ENCODE measurements at places on chromosomes 11 and 22.

DNA sequence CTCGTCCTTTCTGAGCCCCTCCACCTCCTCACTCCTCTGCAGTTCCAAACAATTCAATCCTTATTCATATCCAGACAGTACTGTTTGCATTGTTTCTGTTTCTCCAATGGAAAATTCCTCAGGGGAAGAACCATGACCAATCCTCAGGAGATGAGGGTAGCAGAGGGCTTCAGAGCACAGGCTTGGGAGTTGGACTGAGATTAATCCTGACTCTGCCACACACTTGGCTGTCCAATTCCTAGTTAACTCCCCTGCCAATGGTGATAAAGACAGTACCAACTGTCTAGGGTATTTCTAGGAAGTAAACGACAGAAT, 58.0 kb downstream of the MICAL3 start:
- DNase-seq: no peak

DNA sequence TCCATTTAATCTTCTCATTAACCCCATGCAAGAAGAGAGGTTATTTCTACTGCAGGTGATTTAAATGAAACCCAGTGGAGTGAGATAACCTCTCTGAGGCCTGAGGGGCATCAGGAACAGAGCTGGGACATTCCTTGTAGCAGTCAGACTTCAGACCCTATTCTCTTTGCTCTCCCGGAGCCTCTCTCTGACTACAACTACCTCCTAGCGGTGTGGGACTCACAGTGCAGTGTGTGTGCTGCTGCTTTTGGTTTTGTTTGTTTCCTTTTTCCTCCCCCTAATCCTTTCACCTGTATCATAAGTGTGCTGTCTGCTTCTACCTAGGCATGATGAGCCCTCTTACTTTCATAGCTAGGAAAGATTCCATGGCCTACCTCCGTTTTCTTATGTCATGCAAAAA, 769.6 kb downstream of the NTM start:
- DNase-seq: no peak

DNA sequence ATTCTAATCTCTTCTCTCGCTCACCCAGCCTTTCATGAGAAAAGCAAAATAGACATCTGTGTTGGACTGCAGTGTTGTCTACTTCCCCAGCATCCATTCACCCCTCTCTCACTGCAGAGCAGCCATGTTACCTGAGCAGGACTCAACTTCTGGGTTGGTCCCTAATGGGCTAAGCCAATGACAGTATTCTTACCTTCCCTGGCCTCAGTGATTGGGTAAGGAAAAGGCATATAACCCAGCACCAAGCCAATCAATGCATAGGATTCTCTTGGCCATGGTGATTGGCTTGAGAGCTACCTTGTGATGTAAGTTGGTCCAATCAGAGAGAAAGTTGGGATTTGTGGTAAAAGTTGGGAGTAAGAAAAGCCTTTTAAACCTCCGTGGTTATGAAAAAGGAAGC, 99.8 kb upstream of the NECTIN1 start:
- DNase-seq: no peak

GRCh38 chr11:7630002-7630401, 43.3 kb downstream of the CYB5R2 start:
- no peak for DNase-seq

- no peak for DNase-seq
These were observed 107.3 kb upstream of the HSD17B12 start for GRCh38 chr11:43573233-43573632.

DNA sequence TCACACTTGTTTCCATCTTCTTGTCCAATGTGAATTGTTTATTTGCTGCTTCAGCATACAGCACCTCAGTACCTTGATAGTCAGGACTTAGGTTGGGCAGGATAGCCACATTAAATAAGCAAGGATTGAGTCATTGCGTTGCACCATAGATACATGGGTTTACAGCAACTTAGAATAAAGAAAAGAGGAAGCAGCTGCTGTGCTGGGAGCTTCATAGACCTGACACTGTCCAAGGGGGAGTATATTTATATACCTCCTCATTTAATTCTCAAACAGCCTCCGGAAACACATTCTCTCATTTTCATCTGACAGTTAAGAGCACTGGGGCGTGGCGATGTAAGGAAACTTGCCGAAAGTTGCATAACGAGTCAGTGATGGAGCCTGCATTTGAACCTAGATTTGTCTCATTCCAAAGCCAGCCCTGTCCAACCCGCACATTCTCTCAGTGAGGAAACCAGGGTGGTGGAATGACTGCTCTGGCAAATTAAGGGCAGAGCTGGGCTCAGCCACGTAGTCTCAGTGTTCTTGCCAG, 42.2 kb downstream of the UBASH3B start:
- no peak for DNase-seq

DNA sequence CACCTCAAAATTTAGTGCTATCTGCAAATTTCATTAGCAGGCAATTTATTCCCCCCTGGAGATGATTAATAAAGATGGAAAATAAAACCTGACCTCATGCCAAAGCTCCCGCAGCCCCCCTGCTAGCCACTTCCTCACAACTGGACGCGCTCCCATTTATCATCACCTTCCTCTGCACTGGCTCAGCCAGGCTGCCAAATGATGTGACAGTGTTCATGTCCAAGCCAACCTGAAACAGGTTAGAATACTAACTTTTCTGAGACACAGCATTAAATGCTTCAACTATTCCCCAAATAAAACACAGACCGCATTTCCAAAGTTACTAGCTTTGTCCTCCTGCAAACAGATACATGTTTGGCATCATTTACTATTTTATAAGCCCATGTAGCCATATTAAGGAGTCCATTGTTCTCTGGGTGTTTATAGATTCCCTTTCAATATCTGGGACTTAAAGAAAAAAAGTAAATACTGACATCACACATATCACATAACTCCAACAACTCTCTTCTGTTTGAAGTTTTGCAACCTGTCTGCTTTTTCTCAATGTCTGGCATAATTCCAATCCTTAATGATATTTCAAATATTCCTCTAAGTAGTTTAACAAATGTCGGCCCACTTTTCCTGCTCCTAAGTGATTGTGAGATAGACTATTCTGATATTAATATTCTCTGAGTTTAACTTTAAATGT, 829.7 kb upstream of the FAT3 start:
- no peak for DNase-seq

DNA sequence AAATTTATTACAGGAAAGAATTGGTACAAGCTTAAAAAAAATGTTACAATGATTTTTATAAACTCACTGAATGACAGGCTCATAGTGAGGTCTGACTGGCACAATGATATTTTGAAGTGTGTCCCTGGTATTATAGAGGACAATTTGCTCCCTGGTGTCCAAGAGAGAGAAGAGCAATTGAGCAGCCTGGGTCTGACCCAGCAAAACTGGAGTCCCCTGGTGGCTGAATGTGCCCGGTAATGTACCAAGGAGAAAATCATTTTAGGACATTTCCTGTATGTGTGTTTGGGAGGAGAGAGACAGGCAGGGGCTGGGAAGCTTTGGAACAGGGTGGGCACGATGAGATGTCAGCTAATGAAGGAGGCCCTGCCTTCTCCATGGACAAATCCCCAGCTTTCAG, 125.3 kb downstream of the APOL5 start:
- DNase-seq: no peak

GRCh38 chr11:106415510-106415909, 338.0 kb downstream of the AASDHPPT start:
- DNase-seq: no peak

DNA sequence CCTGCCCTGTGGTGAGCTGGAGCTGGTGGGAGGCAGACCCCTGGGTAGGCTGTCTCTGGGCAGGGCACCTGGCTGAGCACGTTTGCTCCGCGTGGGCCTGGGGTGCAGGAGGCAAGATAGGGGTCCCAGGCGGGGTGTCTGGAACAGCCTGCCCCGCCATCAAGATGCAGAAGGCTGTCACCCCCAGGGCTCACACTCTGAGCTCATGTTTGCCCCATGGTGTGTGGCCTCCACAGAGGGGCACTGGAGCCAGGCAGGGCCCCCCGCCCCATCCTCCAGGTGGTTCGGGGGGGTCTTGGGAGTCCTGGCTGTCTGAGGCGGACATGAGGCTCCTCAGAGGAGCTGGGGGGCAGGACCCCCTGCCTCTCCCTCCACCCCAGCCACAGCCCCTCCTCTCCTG, 28.9 kb upstream of the CARS1 start:
- DNase-seq: no peak

GRCh38 chr11:125479137-125479536, 16.9 kb downstream of the FEZ1 start:
- DNase-seq: no peak

DNA sequence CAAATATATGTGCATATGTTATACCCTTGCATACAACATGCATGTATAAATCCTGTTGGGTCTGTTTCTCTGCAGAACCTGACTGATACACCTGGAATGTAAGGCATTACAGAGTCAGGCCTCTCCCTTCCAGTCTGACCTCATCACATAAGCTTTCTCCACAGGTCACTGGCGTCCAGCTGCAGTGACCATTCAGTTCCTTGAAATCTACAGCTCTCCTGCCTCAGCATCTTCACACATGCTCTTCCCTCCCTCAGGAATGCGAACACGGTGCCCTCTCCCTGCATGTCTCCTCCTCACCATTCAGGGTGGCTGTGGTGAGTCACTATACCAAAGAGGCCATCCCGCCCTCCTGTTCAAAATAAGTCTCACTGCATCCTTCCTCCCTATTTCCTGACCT, 657.8 kb upstream of the B3GAT1 start:
- no peak for DNase-seq

DNA sequence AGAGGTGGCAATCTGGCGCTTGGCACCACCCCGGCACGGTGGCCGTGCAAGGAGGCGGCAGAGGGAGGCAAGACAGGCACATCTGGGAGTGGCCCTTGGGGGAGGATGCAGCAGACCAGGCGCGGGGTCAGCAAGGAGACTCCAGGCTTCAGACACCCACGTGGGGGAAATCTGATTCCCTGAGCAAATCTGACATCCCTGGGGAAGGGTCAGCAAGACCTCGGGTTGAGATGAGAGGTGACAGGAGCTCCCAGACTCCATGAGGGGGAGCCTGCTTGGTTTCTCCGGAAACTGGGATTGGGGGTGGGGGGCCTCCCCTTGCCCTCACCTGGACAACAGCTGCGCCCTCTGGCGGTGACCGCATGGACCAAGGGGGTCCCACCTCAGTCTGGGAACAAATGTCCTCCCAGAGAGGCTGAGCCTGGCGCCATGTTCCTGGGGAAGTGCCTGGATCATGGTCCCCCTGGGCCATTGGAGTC, 4.0 kb upstream of the RCOR2 start:
- DNase-seq: no peak

- no peak for DNase-seq
These were observed 23.9 kb downstream of the STIM1 start for GRCh38 chr11:3879216-3879966.

DNA sequence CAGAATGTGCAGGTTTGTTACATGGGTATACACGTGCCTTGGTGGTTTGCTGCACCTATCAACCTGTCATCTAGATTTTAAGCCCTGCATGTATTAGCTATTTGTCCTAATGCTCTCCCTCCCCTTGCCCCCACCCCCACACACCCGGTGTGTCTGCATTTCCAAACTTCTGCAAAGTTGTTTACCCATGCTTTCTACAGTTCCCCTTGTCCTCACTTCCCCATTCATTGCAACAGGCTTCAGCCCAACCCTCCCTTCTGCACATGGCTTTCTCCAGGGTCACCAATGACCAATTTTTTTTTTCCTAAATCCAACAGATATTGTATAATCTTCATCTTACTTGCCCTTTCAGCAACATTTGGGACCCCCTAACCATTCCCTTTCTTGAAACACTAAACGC, 32.0 kb upstream of the NUP50 start:
- no peak for DNase-seq

GRCh38 chr22:32607086-32607485, 132.5 kb downstream of the FBXO7 start:
- DNase-seq: no peak

- no peak for DNase-seq
These were observed 27.6 kb downstream of the KCTD17 start for GRCh38 chr22:37079158-37079557.

- DNase-seq: no peak
These were observed 65.1 kb upstream of the TNRC6B start for GRCh38 chr22:40112595-40112994.

- DNase-seq: no peak
These were observed 611.1 kb downstream of the BRD1 start for GRCh38 chr22:49216579-49216978.

DNA sequence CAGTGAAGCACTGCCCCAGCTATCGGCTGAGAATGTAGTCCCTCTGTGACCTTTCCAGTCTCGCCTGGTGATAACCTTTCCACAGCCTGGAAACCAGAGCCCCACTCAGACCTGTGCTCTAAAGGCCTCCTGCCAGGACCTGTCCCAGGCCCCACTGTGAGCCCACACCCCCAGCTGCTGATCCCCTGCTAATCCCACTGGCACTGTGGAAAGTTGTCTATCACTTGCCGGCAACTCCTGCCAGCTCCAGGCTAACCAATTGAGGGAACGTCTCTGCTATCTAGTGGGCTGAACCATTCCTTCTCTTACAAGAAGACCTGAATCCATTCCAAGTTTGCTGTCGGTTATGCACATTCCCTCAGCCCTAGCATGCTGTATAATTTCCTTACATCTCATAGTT, 328.2 kb downstream of the FAM181B start:
- DNase-seq: no peak

GRCh38 chr11:12007769-12008737, at the start of gene DKK3:
Gene DKK3 (minus strand): TSS chr11:12008626. CDS start chr11:12008582, 44 bp downstream.
- DNase-seq: no peak

DNA sequence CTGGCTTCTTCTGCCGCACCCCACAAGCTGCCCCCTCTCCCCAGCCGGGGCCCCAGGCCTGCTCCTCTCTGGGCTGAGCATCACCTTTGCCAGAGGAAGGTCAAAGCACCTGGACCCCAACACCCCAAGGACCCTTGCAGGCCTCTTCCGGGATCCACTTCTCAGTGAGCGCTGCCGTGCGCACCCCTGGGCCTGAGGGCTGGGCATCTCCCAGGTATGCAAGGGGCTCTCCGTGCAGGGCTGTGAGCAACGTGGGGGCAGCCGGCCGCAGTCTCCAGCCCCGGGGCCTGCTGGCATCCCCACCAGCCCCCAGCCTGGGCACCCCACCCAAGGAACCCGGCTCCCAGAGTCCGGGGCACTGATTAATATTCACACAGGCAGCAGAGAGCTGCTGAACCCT, 64.0 kb downstream of the BRD1 start:
- DNase-seq: no peak

- no peak for DNase-seq
These were observed 270.7 kb downstream of the TBC1D22A start for GRCh38 chr22:47032956-47033647.

- no peak for DNase-seq
These were observed 59.5 kb upstream of the PRSS23 start for GRCh38 chr11:86740628-86741483.

DNA sequence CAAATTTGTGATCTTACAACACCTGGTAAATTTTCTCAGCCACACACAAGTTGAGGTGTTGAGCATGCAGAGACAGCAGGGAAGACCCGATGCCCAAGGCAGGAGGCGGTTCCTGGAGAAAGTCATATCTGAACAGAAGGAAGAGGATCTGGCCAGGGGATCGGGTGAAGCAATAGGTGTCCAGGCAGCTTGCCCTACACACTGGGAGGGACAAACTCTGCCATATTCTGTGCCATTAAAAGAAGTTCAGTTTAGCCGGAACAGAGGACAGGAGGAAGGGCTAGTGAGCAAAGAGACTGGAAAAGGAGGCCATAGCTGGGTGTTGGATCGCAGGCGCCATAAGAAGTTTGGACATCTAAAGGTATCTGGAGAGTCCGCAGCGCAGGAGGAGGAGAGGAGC, 76.5 kb downstream of the TMPRSS5 start:
- no peak for DNase-seq

- DNase-seq: no peak
These were observed 57.9 kb downstream of the PANX1 start for GRCh38 chr11:94186342-94187203.
